Sciatic nerve (tissue), 2 donors: ENCODE measurements at places on chromosomes 4 and X. TPM values are rescaled to one million over a fixed set of nuclear protein-coding genes. Genes with fewer than 3 reads are reported as not detected.

The CFAP99 gene
- total RNA-seq = not detected

The ZGRF1 gene
- total RNA-seq = 10.6 TPM

The KLHL4 gene
- 0.58 TPM for total RNA-seq

The SOX3 gene
- not detected for total RNA-seq

The ARHGEF6 gene
- total RNA-seq = 30.4 TPM

The USP17L20 gene
- not detected for total RNA-seq

The CRMP1 gene
- total RNA-seq = 0.49 TPM

- DNase-seq = no peak
These were observed 39.5 kb upstream of the STS start for GRCh38 chrX:7108030-7108429.

DNA sequence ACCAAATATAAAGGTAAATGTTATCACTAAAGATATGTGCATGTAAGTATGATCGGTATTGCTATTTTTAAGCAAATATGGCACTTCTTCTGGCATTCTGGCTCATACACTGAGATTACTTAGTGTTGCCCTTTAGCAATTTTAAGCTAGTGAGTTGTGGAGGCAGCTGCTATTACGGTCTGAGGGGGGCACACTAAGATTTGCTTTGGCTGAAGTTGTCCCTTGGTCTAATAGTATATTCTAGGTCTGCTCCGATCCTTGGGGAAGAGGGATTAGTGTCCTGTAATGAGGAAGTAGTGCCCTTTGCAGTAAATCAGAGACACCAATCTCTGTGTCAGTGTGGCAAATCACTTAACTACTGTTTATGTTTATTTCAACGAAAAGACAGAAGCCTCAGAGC lies 196.5 kb upstream of the FTHL17 start:
- DNase-seq = no peak

- no peak for DNase-seq
These were observed 477 bp downstream of the SLC35A2 start for GRCh38 chrX:48910926-48911411.

DNA sequence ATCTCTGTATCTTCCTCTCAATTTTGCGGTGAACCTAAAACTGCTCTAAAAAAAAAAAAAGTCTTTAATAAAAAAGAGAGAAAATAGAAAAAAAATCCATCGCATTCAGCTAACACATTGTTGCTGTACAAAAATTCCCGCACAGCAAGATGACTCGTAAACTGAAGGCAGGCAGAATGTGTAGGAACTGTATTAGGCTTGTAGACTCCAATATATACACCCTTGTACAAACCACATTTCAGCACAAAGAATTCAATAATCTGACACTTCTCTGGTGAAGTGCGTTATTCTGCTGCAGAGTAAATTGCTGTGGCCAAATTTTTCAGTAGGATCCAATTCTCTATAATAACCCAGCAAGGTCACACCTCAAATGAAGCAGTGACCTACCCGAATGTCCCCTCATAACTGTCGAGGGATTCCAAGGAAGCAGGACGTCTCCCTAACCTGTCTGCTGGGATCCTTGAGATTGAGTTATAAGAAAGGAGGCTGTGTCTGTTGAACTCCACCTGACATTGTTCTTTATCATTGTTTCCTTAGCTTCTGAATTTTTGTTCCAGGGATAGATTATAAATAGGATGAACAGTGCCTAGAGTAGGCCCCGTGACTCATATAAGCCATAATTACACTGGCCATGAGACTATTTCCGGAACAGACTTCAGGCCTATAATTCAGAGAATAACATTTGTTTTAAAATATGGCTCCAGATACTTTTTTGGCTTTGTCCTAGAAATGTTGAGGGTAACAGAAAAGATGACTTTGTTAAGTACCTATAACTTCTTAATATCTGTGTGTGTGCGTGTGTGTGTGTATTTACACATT lies 348.3 kb downstream of the PCDH7 start:
- DNase-seq = no peak

DNA sequence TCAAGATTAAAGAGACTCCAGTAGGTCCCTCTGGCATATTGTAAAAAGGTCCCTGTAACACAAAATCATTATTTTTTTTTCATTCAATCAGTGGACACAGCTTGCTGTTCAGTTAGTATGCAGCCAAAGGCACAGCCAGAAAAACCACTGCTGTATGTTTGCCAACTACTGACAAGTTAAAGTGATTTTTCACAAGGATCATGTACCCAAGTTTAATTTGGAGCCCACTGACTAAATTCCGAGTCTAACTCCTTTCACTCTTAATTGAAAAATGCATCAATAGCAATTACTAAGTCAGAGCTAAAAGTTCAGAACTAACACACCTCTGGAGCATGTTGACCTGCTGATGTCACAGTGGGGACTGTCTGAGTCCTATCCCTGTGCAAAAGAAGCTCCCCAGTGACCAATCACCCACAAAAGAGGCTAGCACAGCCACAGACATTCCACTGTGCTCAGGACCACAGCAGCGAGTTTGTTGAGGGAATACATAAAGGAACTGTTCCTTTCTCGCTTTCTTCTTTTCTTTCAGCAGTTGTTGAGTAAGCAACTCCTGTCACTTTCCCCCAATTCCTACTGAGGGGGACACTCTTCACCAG lies 60.4 kb downstream of the STX18 start:
- DNase-seq = no peak

DNA sequence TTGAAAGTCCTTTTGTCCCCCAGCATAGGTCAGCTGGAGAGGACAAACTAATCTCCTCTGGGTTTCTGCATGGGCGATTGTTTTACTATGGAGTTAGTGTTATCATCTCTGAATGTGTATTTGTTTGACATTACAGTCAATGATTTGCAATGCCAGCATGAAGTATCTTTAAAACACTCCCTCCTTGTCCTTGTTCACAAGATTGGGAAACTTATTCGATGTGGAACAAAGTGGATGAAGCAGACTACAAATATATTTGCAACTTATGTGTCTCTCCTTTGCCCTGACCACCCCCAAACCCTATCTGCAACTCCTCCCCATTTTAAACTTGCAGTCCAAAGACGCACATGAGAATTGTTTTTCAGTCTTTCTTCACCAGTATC lies 1.5 kb upstream of the PITX2 start:
- no peak for DNase-seq

GRCh38 chr4:22850630-22851029 lies 157.9 kb downstream of the GBA3 start:
- DNase-seq = no peak

DNA sequence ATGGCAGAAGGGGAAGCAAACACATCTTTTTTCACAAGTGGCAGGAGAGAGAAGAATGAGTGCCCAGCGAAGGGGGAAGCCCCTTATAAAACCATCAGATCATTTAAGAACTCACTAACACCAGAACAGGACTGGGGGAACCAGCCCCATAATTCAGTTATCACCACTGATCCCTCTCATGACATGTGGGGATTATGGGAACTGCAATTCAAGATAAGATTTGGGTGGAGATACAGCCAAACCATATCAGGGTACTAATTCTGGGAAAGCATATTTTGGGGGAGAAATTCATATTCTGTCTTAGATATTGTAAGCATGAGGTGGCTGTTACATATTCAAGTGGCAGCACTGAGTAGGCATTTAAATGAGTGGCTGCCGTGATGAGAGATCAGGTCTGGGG lies 87.8 kb downstream of the RAPGEF2 start:
- no peak for DNase-seq

GRCh38 chr4:188552741-188553275 lies 413.6 kb downstream of the TRIML1 start:
- DNase-seq = no peak

- no peak for DNase-seq
These were observed 189.8 kb upstream of the PPP1R2C start for GRCh38 chrX:42967681-42968300.

DNA sequence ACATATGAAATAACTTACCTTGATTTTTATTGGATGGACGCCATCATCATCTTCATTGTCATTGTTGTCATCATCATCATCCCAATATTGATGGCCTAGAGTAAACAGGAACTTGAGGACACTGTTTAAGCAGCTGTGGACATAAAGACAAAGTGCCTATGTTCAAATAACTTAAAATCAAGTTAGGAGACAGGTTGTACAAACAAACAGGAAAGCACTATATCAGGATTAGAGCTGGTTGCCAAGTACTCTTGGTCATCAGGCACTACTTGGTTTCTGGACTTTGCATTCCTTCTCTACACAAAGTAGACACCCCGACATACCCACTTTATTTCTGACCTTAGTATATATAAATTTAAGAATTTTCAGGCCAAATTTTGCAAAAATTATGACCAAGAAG lies 608.6 kb downstream of the KLHL13 start:
- DNase-seq = no peak
